Activated naive CD4-positive, alpha-beta T cell treated with anti-CD3 and anti-CD28 coated beads, Interleukin-2, amount 50 U/mL, for 72 hours (primary cell): ENCODE measurements at places on chromosomes 1 and 21.

GRCh38 chr1:20430355-20431175 is 55.4 kb downstream of the CAMK2N1 start:
- DNase-seq: peak; percentile 4

GRCh38 chr1:221788466-221788865 is 46.6 kb upstream of the DUSP10 start:
- no peak for DNase-seq

DNA sequence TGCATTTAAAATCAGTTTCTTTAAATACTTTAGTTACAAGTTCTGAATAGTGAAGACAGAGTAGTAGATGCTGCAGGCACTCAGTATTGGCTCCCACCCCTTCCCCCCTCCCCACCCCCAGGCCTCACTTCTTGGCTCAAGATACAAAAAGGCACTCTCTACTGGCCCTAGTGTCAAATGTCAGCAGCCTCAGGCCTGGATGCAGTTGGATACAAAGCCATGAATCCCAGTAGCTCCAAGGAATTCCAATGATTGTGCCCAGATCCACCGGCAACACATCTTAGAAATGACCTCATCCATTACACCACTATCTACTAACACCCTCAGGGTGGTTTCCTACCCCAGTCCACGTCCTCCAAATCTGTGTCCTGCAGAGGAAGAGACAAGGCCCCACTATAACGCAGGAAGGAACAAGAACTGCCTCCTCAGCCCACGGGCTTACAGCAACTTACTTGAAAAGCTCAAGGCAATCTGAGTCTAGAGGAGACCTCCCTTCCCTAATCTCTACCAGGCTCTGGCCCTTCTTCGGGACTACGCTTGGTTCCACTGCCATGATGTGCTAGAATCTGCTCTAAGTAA is 17.6 kb downstream of the ACADM start:
- DNase-seq: no peak

- no peak for DNase-seq
Observed at GRCh38 chr1:189821833-189822232, 655.8 kb downstream of the BRINP3 start.

- DNase-seq: no peak
Observed at GRCh38 chr1:21327566-21328323, 37.5 kb upstream of the ECE1 start.

GRCh38 chr1:2472109-2472508 is 4.0 kb upstream of the PLCH2 start:
- DNase-seq: no peak

- DNase-seq: no peak
Observed at GRCh38 chr1:36350659-36351226, 27.3 kb upstream of the EVA1B start.

DNA sequence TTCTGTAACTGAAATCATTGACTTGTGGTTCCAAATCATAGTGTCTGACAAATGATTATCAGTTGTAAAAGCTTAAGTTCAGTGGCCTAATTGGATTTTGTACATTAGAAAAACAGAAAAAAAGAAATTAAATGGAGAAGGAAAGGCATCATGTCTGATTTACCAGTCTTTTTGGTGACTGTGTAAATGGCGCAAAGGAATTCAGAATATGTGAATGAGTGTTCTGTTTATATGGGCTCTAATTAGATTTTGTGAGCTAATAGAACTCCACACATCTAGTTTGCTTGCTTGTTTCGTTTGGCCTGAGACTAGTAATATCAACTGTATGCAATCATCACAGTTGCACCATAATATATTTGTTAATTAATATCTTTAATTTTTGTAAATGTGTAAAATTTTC is 151.7 kb downstream of the PLA2G4A start:
- no peak for DNase-seq

GRCh38 chr1:181985936-181986906 is 75.3 kb downstream of the ZNF648 start:
- no peak for DNase-seq

DNA sequence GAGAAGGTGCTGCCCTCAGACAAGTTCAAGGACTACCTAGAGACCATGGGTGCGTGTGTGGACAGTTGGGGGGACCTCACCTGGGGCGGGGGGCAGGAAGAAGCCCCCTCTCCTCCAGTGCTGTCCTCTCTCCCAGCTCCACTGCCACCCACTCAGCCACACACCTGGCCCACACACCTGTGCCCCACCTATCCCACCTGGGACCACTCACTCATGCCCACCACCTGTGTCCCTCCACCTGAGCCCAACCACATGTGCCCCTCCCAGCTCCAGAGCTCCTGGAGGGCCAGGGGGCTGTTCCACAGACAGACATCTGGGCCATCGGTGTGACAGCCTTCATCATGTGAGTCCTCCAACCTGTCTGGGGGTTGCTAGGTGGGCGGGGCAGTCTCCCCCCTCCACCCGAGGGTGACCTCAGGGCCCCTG is 29.0 kb downstream of the TRIM11 start:
- no peak for DNase-seq

GRCh38 chr1:9182784-9183257 is 51.8 kb upstream of the H6PD start:
- DNase-seq: no peak

DNA sequence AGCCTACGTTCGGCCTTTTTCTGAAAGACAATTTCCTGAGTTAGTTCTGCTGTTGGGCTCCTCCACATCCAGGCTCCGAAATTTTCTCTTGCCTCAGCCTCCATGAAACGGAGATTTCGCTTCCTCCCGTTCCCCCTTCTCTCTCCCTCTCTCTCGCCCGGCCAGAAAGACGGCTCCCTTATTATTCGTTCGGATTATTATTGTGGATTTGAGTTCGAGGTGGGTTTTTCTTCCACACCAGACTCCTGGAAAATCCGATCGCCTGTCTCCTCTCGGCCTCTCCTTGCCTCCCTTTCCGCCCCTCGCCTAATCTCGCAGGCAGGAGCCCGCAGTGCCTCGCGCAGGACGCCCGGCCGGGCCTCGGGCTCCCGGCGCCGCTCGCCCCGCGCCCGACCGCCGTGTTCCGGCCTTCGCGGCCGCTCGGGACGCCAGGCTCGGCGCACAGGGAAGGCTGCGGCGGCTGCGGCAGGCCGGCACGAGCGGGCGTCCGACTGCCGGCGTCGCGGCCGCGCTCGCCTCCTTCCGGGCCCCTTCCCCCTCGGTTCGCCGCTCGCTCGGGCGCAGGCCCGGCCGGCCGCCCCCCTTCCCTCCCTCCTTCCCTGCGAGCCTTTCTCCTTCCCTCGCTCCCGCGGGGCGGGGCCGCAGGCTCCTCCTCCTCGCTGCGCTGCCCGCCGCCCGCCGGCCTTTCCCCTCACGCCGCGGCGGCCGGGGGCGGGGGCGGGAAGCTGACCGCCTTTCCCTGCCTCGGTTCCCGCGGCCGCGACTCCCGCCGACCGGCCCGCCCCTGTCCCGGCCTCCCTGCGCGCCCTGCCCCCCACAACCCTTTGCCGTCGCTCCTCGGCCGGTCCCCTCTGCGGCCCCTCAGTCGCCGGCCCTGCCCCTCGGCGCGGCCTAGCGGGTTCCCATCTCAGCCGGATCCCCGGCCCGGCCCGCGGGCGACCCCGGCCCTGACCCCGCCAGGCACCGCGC is at the start of gene ARHGEF11:
TSS of gene ARHGEF11 (minus strand) at position 493 of the 969 bp plus-strand sequence. CDS start 1,412 bp downstream, outside the sequence.
- peak; percentile 61 for DNase-seq

DNA sequence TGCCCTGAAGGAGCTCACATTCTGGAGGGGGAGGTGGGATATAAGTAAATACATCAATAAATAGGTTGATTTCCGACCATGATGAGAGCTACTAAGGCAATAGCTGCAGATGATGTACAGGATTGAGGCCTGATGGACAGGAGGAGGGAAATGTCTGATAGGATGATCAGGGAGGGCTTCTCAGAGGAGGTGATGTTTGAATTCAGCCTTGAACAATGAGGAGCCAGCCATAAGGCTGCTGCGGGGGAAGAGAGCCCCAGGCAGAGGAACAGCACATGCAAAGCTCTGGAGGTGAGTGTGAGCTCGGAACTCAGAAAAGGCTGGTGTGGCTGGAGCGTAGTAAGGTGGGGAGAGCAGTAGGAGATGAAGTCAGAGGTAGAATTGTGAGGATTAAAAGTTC is 411.7 kb downstream of the PTPRU start:
- DNase-seq: peak; percentile 26

GRCh38 chr1:227946624-227947385 is 927 bp downstream of the WNT9A start:
- peak; percentile 61 for DNase-seq

DNA sequence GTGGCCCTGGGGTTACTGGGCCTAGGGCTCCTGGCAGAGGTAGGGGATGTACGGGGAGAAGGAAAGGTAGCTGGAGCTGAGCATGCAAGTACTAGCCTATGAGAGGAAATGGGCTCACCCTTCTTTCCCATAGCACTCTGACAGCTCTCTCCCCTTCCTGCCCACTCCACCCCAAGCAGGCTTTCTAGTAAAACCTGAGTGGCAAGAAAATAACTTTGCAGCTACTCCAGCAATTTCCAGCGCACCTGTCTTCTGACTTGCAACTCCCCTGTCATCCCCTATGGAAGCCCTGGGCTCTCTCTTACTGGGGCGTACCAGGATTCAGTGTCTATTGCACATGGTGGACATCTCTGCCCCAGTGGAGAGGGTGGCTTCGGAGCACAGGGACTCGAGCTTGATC is 6.7 kb upstream of the IVL start:
- DNase-seq: no peak

GRCh38 chr21:26140926-26141325 is 29.6 kb downstream of the APP start:
- no peak for DNase-seq

GRCh38 chr1:231596337-231596791 is 30.2 kb upstream of the DISC1 start:
- no peak for DNase-seq

- no peak for DNase-seq
Observed at GRCh38 chr1:202854787-202855186, 34.2 kb downstream of the RABIF start.

DNA sequence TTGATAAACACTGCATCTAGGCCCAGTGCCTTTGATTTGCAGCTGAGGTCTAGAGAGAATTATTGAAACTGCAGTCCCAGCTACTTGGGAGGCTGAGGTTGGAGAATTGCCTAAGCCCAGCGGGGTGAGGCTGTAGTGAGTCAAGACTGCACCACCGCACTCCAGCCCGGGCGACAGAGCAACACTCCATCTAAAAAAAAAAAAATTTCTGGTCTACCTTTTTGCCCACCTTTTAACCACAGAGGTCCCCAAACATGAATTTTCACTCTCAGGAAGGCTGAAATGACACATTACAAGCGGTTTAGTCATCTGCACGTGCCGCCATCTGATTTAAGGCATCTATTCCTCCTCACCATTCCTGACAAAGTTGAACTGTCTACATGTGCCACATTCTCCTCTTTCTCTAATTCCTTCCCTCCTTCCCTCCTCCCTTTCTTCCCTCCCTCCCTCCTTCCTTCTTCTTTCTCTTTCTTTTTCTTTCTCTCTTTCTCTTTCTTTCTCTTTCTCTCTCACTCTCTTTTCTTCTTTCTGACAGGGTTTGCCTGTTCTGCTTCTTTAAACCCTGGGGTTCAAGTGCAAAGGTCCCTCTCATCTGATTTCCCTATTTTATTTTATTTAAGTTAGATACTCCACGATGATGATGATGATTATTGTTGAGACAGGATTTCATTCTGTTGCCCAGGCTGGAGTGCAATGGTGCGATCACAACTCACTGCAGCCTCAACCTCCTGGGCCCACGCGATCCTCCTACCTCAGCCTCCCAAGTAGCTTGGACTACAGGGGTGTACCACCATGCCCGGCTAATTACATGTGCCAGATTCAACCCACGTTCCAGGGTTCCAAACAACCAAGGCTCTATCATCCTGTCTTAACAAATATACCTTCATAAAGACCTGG is 3.0 kb upstream of the SOD1 start:
- DNase-seq: peak; percentile 69

DNA sequence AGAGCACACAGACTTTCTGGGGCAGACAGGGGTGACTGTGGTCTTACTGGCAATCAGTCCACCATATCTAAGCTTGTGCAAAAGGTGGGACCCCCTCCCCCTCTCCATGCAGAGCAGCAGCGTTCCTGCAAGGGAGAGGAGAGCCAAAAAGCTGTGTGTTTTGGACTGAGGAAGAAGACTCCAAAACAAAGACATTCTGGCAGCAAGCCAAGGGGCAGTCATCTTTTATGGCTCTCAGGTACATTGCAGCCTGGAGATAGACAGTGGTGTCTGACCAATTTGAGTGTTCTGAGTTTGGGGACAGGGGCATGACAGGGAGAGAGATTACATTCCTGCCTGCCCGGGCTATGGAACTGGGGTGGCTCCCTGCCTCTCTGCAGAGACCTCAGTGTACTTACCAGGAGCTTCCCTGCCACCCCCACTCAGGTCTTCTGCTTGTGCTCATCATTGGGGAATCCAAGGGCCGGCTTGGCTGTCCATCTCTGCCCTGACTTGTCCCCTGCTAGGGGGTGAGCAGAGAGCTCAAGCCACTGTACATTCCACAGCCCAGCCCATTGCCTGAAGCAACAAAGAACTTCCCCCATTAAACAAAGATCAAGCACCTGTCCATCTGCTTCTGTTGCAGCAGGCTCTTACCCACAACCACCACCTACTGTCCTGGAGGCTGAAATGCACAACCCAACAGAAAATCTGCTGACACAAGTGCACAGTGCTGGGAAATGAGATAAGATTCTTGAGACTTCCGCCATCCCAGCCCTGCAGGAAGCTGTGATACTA is 131.1 kb downstream of the EVI5 start:
- DNase-seq: no peak

DNA sequence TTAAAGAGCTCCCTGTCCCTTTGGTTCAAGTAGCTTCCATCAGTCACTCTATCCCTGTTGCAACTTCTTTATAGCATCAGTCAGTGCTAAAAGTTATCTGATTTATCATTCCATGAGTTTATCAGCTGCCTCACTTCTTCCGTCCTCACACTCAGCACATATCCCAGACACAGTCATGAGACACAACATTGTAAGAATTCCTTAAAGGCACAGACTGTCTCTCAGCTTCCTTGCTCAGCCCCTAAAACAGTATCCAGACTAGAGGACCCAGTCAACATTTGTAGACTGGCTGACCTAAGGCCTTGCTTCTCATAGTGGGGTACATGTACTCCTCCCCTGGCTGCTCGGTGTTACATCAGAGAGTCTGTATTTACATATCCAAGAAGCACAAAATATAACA is 164.9 kb upstream of the ADGRL2 start:
- DNase-seq: no peak

DNA sequence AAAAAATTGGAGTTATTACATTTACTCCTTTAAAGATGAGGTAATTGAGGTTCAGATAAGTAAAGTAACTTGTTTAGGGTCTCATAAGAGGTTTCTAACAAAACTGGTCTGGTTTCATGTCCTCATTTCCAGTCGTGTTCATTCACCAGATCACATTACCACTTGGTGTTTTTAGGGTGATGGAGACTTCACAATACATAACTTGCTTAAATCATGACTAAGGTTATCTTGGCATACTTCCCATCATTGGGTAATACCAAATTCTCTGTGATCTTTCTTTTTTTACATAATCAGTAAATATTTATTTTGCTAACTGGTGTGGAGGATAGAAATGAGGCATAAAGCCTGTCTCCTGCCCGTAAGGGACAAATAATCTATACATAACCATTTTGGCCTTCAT is 31.6 kb upstream of the RPTN start:
- no peak for DNase-seq
